Adrenal gland (tissue), 19 donors: ENCODE measurements at places on chromosomes 3 and 15. TPM values are rescaled to one million over a fixed set of nuclear protein-coding genes. Genes with fewer than 3 reads are reported as not detected.

- DNase-seq = peak; percentile 53
These were observed 84.8 kb downstream of the PPCDC start for GRCh38 chr15:75107908-75108838.

- DNase-seq = no peak
These were observed 17.5 kb downstream of the PIK3R4 start for GRCh38 chr3:130729154-130729553.

GRCh38 chr3:123110976-123111615 lies 44.3 kb downstream of the PDIA5 start:
- DNase-seq = no peak

DNA sequence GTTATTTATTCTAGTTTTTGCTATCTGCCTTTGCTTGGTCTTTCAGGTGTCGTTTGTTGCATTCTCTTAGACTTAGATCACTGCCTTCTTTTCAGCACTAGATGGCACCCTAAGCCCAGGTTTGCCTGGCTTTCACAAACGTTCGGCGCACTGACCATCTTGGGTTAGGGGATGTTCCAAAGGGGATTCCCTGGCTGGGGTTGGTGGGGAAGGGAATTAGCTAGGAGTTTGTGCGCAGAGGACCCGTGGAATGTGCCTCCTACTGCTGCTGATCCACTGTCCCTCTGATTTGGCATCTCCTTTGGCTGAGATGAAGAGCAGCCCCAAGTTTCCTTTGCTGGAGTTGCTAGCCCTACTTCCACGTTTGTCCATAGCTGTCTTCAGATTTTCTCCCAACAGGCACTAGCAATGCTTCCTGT lies 33.9 kb downstream of the PFN2 start:
- peak; percentile 62 for DNase-seq

DNA sequence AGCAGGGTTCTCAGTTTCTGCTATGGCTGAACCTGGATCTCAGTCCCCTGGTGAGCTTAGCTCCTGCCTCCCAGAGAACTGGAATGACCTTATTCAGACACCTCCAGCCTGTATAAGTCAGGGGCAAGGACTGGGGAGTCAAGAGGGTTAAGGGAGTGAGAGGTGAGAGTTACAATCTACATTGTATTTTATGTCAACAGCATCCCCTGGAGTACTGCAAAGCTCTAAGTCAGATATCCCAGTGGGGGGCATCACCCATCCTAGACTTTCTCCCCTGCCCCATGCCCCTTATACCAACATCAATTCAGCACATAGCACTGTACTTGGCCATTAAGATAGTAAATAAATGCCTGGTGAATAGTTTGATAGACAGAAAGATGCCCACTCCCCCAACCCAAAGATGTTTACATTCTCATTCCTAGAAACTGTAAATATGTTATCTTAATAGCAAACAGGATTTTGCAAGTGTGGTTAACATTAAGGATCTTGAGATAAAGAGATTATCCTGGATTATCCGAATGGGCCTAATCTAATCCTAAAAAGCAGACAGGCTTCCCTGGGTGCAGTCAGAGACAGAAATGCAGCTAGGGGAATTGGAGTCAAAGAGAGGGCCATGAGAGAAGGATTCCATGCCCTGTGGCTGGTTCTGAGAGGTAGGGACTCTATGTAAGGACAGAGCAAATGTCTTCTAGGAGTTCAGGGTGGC lies 132.3 kb upstream of the RASGRP1 start:
- no peak for DNase-seq

DNA sequence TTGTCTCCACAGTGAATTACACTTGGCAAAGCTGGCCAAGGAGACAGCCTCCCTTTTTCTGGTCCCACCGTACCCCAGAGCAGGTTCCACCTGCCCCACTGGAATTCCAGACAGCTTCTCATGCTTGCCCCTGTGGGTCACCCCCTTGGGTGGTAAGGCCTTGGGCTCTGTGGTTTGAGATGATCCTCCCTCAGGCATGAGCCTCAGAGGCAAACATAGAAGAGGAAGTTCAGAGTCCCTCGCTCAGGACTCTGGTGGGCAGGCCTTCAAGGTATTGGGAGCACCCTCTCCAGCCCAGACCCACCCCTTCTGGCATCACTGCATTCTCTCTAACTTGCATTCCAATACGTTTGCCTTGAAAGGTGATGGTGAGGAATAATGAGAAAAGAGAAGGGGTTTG lies 17.6 kb upstream of the UBA7 start:
- no peak for DNase-seq

DNA sequence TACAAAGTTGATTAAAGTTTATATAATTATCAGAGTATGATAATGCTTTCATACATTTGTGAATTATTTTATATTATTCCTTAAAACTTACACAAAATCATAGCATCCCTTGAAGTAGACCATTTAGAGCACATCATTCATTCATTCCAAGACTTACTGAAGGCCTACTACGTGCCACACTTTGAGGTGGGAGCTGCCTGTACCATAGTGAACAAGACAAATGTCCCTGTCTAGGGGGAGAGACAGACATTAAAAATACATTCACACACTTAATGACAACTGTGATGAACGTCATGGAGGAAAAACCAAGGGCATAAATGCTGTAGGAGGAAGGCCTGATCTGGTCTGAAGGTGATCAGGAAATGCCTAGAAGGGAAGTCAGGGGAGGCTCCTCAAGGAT lies 12.1 kb downstream of the MCCC1 start:
- DNase-seq = no peak

Gene SIDT1
- 0.71 TPM for total RNA-seq

Gene C2CD4B
- total RNA-seq = 1.1 TPM

Gene HRH1
- 0.24 TPM for total RNA-seq
